ENCODE measurements at places on chromosomes 12 and 14. TPM values are rescaled to one million over a fixed set of nuclear protein-coding genes. Genes with fewer than 3 reads are reported as not detected.

GRCh38 chr12:53102883-53103807 lies at the start of gene SOAT2:
Gene SOAT2 (plus strand): TSS chr12:53103486. CDS start chr12:53103578, 92 bp downstream.
- no peak for DNase-seq

DNA sequence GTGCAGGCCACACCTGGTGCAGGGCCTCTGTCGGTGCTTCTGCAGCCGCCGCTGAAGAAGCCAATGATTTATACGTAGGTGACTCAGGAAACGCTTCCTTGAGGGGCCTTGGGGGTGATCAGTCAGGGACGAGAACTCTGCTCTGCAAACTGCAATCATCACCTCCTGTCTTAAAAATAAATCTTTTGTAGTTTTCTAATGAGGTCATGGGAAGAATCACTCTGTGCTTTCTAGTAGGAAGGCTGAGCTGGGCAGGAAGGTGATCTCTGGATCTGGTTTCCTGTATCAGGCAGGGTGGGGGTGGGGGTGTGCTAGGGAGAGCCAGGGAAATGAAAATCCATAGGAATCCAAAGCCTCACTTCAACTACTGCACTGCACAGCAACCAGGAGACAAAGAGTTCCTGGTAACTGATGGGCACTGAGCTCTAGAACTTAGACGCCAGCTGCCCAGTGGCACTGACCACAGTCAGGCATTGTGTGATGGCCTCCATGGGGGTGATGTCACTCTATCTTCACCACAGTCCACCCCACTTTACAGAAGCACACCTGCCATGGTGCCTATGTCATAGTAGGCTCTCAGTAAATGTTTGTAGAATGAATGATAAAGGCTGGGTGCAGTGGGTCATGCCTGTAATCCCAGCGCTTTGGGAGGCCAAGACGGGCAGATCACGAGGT lies 292.4 kb upstream of the PWP1 start:
- peak; percentile 26 for DNase-seq

The ITGA7 gene
- total RNA-seq = 7.9 TPM

DNA sequence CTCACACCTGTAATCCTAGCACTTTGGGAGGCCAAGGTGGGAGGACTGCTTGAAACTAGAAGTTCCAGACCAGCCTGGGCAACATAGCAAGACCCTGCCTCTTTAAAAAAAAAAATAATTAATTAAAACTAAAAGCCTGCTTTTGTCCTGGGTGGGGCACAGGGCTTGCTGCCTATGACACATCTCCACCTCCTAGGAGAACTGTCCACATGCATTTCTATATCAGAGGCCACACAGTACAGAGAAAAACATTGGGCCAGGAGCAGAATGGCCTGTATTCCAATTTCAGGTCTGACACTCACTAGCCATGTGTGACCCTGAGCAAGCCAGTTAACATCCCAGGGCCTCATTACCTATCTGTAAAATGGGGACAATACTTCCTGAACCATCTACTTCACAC lies 31.9 kb downstream of the CCDC88C start:
- DNase-seq = no peak

The TCL1B gene
- total RNA-seq = not detected

- DNase-seq = no peak
Measured at GRCh38 chr12:72209086-72209485, 63.1 kb upstream of the TRHDE start.

DNA sequence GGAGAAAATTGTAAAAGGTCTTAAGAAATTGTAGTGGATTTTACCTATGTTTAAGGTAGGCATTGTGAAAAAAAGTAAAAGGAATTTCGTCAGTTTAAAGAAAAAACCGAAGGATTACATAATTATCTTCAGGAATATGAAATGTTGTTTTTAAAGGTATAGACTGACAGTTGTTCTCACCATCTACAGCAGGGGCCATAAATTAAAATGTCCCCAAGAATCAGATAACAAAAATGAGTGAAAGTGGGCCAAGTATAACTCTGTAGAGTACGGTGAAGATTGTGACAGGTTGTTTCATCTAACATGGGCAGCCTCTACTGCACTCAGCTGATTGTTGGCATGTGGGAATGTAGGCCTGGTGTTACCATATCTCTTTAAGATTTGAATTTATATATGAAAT lies 38.3 kb downstream of the YLPM1 start:
- DNase-seq = no peak
